ENCODE measurements at places on chromosomes 4 and X. TPM values are rescaled to one million over a fixed set of nuclear protein-coding genes. Genes with fewer than 3 reads are reported as not detected.

FANCB gene
- 1.9 TPM for total RNA-seq

PDCL2 gene
- not detected for total RNA-seq

MXRA5 gene
- 1.8 TPM for total RNA-seq

DGKK gene
- not detected for total RNA-seq

RAI2 gene
- 5.4 TPM for total RNA-seq

HPGD gene
- total RNA-seq: 258 TPM

STS gene
- 3.3 TPM for total RNA-seq

GPR82 gene
- total RNA-seq: 0.40 TPM

TAF7L gene
- not detected for total RNA-seq

KLKB1 gene
- total RNA-seq: not detected

TBC1D8B gene
- total RNA-seq: 13.5 TPM

CCDC158 gene
- total RNA-seq: not detected

ABCB7 gene
- total RNA-seq: 27.7 TPM

ASMT gene
- 12.4 TPM for total RNA-seq

STARD8 gene
- total RNA-seq: 0.70 TPM

GAGE13 gene
- not detected for total RNA-seq

FOXR2 gene
- total RNA-seq: not detected

SMS gene
- total RNA-seq: 31.2 TPM

ELMOD2 gene
- 31.8 TPM for total RNA-seq

TTC29 gene
- total RNA-seq: not detected

IL1RAPL2 gene
- not detected for total RNA-seq

DNA sequence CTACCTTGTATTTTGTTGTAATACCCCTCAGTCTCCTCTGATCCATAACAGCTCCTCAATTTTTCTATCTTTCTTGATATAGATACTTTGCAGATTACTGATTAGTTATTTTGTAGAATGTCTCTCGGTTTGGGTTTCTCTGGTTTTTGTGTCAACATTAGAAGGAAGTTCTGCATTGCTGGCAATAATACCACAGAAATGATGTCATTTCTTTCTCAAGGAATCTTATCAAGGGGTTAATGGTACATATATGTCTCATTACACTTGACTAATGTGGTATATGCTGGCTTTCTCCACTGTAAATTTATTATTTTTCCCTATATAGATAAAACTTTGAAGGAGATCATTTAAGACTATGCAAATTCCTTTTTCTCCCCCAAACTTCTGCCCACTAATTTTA, 183.6 kb upstream of the DKK2 start:
- no peak for DNase-seq

DNA sequence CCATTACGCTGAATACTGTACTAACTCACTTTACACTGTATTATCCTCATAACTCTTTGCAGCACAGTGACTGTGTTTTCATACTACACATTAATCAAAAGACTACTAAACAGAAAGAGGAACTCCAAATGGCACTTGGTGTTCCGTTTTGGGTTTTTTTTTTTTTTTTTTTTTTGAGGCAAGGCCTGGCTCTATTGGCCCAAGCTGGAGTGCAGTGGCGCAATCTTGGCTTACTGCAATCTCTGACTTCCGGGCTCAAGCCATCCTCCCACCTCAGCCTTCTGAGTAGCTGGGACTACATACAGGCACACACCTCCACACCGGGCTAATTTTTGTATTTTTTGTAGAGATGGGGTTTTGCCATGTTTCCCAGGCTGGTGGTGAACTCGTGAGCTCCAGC, 10.7 kb downstream of the KLHL8 start:
- DNase-seq: no peak

GRCh38 chrX:57329008-57329407, 42.5 kb downstream of the FAAH2 start:
- DNase-seq: no peak

DNA sequence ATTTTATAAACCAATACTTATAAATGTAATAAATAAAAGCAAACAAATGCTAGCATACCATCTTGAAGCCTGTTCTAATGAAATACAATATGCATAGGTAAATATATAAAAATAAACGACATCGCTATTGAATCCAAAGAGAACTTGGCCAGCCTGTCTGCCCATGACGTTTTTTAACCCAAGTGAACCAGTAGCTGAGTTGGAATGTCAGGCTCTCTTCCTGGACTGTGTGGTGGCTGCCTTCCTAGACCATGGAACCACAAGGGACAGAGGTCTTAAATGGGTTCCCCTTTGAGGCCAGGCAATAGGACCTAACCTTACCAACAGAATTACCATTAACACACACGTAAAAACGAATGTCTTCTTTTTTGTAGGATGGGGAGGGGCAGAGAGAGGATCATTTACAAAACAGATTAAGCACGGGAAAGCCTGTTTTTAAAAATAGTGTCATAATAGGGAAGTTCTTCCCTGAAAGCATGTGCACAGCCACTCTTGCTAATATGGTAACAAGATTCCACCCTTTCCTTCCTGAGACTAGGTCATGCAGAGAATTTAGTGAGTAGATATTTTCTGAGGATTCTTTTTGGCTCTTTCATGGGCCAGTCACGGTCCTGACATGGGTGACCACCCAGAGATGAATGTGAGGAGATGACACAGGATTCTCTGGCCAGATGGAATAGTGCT, 69.4 kb upstream of the ACSL1 start:
- DNase-seq: no peak

DNA sequence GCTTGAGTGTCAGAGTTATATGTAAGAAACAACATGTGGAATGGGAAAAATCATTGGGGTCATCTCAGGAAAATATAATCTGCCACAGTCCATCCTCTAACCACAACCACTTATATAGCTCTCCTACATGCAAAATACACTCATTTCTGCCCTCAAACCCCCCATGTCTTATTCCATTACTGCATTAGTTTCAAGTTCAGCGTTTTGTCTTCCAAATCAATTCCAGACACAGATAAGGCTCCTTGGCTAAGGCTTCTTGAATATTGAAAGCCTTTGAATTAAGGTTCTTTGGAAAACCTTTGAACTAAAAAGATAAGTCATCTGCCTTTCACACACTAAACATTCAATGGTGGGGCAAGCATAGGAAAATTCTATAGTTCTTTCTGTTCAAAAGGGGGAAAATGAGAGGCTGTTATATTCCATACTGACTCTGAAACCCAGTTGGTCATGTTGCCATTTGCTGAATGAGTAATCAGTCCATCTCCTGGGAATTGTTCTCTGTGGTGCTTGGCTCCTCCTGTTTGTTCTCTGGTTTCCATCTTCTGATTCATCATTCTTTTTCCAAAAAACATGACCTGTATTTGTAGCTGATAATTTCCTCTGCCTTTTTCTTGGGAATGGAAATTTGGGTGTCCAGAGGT, 218.7 kb downstream of the BMPR1B start:
- DNase-seq: no peak

- DNase-seq: no peak
Observed at GRCh38 chrX:47264483-47265173, 31.8 kb downstream of the USP11 start.

GRCh38 chr4:52019936-52020657, at the start of gene LRRC66:
LRRC66 (minus strand) TSS chr4:52020363; CDS start chr4:52017613, 2,750 bp downstream.
- DNase-seq: no peak

DNA sequence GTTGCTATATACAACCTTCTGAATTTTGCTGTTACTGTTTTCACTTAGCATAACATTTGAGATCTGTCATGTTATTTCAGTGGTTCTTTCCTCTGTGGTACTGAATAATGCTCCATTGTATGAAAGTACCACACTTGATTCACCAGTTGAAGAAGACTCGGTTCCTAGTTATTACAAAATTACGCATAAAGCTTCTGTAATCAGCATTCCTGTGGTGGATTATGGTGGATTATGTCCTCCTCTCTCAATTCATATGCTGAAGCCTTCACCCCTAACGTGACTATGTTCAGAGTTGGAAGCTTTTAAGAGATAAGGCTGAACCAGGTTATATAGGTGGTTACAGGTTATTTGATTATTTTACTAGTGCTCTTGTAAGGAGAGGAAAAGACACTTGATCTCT, 2143.5 kb upstream of the AGA start:
- DNase-seq: no peak

GRCh38 chrX:108438110-108438623, at the start of gene COL4A6:
COL4A6 (minus strand) TSS chrX:108438422; CDS start chrX:108438196, 226 bp downstream.
- no peak for DNase-seq

GRCh38 chr4:87024201-87024600, 89.4 kb downstream of the AFF1 start:
- no peak for DNase-seq

DNA sequence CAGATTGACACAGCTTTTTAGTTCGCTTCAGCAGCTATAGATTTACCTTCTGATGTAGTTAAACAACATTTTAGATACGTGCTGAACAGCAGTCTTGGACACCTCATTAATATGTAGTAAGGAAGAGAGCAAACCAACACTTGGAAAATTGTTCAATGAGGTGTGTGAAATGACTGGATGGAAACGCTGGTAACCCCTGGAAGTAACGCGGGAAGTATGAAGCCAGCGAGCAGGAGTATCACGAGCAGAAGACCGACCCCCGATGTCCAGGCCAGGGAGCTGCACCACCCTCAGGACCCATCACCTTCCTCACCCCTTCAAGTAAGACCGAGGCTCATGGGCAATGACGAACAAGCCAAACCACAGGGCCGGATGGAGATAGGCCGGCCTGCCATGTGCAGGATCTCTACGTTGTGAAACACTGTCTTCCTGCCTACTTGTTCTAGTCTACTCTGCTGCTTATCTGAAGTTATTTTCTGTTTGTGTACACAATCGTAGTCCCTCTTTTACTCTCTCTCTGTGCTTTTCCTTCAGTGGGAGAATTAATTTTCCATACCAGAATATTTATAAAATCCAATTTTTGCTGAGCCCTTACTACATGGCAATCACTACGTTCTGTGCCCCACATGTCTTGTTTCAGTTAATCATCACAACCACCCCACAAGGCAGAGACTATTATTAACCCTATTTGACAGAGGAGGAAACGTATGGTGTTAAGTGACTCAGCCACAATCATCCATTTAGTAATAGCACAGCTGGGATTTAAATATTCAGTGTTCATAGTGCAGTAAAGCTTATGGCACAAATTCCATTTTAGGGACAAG, 221.7 kb downstream of the APBB2 start:
- no peak for DNase-seq

GRCh38 chr4:169225058-169225751, 45.6 kb downstream of the SH3RF1 start:
- no peak for DNase-seq

GRCh38 chrX:147069926-147070325, 255.4 kb upstream of the CXorf51A start:
- no peak for DNase-seq

GRCh38 chrX:24396931-24397279, 36.5 kb downstream of the SUPT20HL1 start:
- no peak for DNase-seq

DNA sequence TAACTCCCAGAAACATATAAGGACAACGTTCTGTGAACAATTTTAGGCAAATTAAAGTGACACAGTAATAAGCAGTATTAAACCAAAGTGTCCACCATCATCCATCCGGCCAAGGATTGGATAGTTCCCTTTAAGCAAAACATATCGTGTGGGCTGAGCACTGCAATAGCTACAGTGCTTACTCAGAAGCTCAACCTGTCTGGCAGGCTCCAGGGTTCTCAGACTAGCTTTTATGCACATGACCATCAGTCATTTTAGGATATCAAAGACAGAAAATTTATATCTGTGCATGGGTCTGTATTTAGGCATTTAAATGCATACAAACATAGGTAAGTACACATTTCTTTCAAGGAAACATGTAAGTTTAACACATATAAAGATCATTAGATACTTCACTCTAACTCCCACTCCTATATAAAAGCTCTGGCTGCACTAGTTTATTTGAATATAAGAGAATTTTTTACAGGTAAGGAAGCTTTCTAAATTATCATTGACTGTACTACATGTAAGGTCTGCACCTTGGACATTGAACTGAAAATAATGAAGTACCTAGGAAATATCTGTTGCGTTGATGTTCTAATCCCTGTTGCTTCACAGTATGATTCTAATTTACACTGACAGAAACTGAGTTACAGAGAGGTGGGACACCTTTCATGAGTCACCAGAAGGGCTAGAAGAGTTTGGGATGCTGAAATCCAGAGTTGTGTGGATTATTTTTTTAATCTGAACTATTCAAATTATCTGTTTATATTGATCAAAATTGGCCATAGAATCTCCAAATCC, 67.6 kb downstream of the ELOVL6 start:
- no peak for DNase-seq

GRCh38 chrX:155054255-155054654, 16.7 kb downstream of the CMC4 start:
- no peak for DNase-seq

DNA sequence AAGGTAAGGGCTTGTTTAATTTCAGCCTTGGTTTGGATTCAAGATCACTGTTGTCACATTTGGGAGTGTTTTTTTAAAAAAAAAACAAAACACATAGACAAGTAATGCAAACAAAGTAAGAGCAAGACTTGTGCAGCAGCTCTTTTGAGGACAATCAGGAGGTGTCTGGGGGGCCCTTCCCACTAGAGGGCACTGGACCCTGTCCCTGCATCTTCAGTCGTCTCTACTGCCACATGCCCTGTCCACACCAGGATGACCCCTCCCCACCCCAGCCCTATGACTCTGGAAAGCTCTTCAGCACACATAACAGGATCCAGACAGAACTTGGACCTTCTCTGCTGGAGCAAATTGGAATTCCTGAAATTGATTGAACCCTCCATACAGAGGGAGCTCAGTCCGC, 71.0 kb downstream of the USP46 start:
- no peak for DNase-seq

DNA sequence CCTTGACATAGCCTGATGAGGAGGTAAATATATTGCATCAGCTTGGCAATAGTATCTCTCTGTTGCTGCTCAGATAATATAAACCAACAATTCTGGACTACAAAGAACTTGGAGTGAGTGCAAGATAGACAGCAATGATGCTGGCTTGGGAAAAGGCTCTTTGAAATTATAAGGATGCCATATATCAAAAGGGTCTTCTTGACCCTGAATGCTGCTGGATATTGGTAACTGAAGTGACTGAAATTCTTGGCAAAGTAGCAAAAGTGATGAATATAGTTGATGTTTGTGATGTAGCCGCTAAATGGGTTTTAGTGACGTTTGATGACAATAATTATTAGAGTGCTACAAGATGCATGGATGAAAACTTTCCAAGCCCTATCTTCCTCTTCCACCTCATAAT, 1391.6 kb downstream of the ADGRL3 start:
- no peak for DNase-seq

DNA sequence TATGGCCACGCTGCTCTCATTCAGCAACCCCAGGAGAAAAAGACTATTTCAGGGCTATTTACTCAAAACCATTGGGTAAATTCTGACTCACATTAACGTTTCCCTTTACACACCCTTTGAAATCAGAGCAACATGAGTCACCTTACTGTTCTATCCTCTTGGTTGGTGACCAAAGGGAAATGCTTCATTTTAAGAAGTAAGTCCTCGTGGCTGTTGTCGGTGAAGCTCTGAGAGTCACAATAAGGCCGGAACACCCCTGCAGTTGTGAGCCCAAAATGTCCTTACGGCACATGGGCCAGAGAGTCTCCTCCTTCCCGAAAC, 56.3 kb upstream of the SPRY1 start:
- no peak for DNase-seq

GRCh38 chr4:156559346-156559745, 412.3 kb downstream of the PDGFC start:
- no peak for DNase-seq

- DNase-seq: no peak
Observed at GRCh38 chr4:98522636-98523395, 135.6 kb downstream of the TSPAN5 start.

- DNase-seq: no peak
Observed at GRCh38 chr4:83071116-83071515, 36.1 kb downstream of the COPS4 start.

- DNase-seq: peak; percentile 76
Observed at GRCh38 chrX:107684956-107685385, 56.7 kb downstream of the PRPS1 start.
